ENCODE measurements at places on chromosomes 5 and 9. TPM values are rescaled to one million over a fixed set of nuclear protein-coding genes. Genes with fewer than 3 reads are reported as not detected.

The RETREG1 gene
- 34.9 TPM for total RNA-seq

The SLC36A2 gene
- total RNA-seq, result not detected

The IL4 gene
- not detected for total RNA-seq

The FGF10 gene
- total RNA-seq, result 2.2 TPM

The LAMC3 gene
- total RNA-seq, result under 0.01 TPM

The CDH9 gene
- not detected for total RNA-seq

The LHX3 gene
- total RNA-seq, result not detected

The CKMT2 gene
- 0.39 TPM for total RNA-seq

The SLC45A2 gene
- total RNA-seq, result 0.13 TPM

The C5orf46 gene
- total RNA-seq, result not detected

The MOB3B gene
- 0.22 TPM for total RNA-seq

The EIF4E1B gene
- not detected for total RNA-seq

The GADD45G gene
- total RNA-seq, result 0.52 TPM

The TNC gene
- total RNA-seq, result 1,433 TPM

The SLC25A2 gene
- 0.39 TPM for total RNA-seq

The PLPP7 gene
- total RNA-seq, result 9.6 TPM

The IL31RA gene
- 1.4 TPM for total RNA-seq

The TRIP13 gene
- total RNA-seq, result 13.2 TPM

The ALDH1A1 gene
- under 0.01 TPM for total RNA-seq

The ORM2 gene
- not detected for total RNA-seq

The PCDHA9 gene
- 0.26 TPM for total RNA-seq

The ENTREP1 gene
- total RNA-seq, result under 0.01 TPM

The IL3 gene
- total RNA-seq, result not detected

The ZNF608 gene
- 14.0 TPM for total RNA-seq

The SLC6A19 gene
- not detected for total RNA-seq

The TMEM215 gene
- not detected for total RNA-seq

The FER gene
- 62.4 TPM for total RNA-seq

The AQP7 gene
- 0.13 TPM for total RNA-seq

All from articular chondrocyte of knee joint (primary cell).